ENCODE measurements at places on chromosomes 1 and 21.
A peak's percentile ranks its signal among the peaks of the same experiment; 100 is the strongest.

- DNase-seq = peak; percentile 23
These were observed 21.5 kb upstream of the SLC44A5 start for GRCh38 chr1:75632350-75632949.

- DNase-seq = no peak
These were observed 27.9 kb downstream of the PGM1 start for GRCh38 chr1:63621075-63621474.

DNA sequence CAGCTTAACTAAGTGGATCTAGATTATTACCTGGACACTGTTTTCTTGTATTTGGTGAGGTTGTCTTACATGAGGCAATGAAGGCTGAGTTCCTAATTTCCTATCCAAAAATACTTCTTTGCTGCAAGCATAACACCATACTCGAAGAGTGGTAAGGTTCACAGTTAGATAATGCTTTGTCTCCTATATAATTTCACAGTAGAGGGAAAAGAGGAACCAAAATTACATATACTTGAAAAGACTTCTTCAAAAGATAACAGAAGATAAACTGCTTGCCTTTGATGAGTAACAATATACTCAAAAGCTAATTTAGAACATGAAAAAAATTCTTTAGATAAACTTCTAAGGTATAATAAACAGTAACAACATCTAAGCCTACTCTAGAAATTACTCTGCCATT lies 20.4 kb downstream of the USP33 start:
- DNase-seq = no peak

GRCh38 chr1:112335351-112335750 lies 60.7 kb upstream of the CTTNBP2NL start:
- no peak for DNase-seq

DNA sequence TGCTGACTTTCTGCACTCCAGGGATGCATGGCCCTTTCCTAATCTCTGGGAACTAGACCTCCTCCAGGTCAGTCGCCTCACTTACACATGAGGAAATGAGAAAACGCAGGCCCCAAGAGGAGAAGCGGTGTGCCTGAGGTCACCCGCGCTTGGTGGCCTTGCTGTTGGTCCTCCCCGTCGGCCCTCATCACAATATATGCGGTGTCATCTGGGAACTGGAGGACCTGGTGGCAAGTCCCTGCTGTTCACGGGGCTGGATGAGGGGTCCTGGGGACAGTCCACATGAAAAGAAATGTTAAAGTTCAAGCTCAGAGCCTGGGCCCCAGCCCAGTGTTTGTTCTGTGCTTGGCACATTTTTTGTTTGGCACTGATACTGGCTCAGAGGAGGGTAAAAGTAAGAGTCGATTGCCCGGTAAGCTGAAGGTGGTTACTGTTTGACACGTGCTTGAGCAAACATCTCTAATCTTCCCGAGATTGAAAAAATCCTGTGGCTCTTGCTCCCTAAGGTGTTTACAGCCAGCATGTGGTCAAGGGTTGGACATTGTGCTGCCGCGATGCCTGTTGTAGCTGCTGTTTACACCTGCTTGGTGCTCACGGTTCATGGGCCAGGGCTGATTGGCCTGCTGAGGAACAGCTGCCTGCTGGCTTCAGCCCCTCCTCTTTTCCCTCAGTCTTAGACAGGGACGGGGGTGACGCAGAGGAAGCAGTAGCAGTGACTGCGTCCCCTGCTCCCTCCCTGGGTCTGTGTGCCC lies 5.2 kb downstream of the COQ8A start:
- DNase-seq = no peak

- no peak for DNase-seq
These were observed 102.0 kb downstream of the TGFB2 start for GRCh38 chr1:218447010-218447689.

DNA sequence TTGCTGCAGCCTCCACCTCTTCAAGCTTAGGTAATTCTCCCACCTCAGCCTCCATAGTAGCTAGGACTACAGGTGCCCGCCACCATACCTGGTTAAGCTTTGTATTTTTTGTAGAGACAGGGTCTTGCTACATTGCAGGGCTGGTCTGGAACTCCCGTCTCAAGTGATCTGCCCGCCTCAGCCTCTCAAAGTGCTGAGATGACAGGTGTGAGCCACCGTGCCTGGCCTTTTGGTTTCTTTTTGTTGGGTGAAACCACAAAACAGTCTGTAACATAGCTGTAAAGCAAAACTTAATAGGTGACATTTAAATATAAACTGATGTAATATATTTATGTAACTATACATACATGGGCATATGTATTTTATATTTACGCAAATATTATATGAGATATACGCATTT lies 3.1 kb upstream of the DNAJC11 start:
- DNase-seq = no peak

DNA sequence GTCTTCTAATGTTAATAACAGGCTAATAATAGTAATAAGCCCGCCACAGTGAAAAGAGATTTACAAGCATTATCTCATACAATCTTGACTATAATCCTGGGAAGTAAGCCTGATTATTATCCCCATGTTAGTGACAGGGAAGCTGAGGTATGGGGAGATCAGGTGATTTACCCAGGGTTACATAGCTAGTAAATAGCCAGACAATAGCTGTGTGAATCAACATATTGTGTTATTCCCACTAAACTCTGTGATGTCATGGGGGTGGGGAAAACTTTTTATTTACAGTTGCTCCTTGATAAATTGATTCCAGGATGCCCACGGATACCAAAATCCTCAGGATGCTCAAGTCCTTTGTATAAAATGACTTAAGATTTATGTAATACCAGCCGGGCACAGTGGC lies 181.9 kb downstream of the LMO4 start:
- no peak for DNase-seq

GRCh38 chr1:163230827-163231226 lies 28.1 kb upstream of the RGS5 start:
- DNase-seq = no peak

- no peak for DNase-seq
These were observed 22.6 kb downstream of the SLC5A9 start for GRCh38 chr1:48245106-48245505.

DNA sequence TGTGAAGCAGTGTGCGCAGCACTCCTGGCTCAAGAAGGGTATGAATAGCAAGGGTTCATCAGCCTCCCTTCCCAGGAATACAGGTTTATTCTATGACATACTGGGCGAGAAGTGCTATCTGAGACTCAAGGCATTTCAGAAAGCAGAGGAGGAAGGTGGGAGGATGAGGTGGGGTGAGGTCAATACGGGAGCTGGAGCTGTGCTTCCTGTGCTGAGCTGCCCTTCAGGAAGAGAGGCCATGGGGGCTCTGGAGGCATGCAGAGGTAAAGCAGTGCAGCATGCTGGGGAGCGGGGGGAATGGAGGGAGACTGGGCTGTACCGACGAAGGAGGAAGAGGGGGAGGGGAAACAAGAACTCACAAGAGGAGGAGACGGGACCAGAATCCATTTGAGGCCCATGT lies 717.6 kb downstream of the PTPRU start:
- DNase-seq = no peak

GRCh38 chr1:154488922-154489321 lies 13.1 kb upstream of the TDRD10 start:
- no peak for DNase-seq

GRCh38 chr1:228750915-228751314 lies 15.6 kb downstream of the RHOU start:
- no peak for DNase-seq

DNA sequence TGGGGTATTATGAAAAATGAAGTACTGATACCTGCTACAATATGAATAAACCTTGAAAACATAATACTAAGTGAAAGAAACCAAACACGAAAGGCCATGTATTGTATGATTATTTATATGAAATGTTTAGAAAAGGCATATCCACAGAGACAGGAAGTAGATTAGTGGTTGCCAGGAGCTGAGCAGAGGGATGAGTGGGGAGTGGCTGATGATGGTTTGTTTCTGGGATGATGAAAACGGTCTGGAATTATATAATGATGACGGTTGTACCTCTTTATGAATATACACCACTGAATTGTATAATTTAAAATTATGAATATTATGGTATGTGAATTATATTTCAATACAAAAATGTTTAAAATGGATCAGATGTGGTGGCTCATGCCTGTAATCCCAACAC lies 63.8 kb upstream of the MPC2 start:
- no peak for DNase-seq

DNA sequence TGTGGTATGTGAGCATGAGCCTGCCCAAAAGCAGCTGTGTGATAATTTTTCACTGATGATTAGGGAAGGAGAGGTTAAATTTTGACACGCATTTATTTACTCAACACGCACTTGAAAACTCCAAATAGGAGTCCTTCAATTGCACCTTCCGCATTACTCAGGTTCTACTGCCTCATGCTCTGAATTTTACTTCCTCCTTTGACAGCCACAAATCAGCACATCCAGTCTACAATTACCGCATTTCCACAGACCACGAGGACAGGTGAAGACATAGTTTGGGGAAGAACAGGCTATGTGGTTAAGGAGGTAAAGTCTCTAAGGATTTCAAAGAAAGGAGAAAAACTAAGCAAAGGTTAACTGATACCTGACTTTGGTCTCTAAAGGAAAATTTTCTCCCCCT lies 2.6 kb downstream of the CAPN8 start:
- DNase-seq = no peak

DNA sequence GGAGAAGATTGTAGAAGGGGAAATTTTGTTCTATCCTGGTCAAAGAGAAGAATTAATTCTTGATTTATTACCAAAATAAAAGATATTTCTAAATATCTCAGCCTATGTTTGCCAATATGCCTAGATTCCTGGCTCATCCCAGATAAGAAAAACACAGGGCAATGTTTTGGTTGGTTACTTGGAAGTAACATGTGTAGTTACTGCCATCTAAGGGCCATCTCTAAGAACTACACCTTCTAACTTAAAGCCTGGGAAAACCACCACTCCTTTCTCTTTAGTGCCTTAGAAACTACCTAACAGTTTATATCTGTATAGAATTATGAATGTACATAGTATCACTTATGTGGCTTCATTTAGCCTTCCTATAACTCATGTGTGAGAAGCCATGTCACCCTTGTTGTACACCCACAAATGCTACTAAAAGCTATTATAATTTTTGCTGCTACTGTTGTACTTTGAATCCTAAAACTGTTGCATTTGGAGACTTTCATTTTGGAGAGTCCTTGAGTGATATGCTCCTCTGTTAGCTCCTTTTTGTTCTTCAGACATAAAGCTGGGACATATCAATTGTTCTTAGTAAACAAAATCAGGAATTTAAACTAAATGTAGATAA lies 4.5 kb downstream of the AIM2 start:
- peak; percentile 57 for DNase-seq

GRCh38 chr21:42847051-42847707 lies 32.2 kb downstream of the WDR4 start:
- no peak for DNase-seq

DNA sequence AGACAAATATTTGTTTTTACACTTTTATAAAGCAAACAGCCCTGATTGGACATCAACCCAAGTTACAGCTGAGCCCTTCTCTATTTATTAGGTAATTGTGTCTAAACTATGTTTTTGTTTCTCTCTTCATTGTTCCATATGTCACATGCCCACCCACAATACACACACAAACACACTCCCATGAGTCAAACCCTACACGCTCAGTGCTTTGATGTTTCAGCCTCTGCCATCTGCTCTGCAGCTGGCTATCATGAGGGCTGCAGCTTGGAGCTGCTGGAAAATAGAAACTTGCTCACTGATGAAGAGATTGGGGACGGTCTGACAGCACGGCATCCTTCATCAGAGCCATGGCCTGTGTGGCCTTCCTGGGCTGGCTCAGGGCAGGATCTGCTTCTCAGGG lies 41.7 kb downstream of the PSMG1 start:
- DNase-seq = no peak

GRCh38 chr21:32143241-32143939 lies 135.5 kb downstream of the MIS18A start:
- no peak for DNase-seq

- DNase-seq = peak; percentile 53
These were observed 910 bp downstream of the RUNX1 start for GRCh38 chr21:35048183-35048601.

GRCh38 chr1:203228670-203229069 lies 803 bp downstream of the CHIT1 start:
- DNase-seq = no peak

- DNase-seq = no peak
These were observed 47.8 kb downstream of the CHML start for GRCh38 chr1:241592273-241592958.

DNA sequence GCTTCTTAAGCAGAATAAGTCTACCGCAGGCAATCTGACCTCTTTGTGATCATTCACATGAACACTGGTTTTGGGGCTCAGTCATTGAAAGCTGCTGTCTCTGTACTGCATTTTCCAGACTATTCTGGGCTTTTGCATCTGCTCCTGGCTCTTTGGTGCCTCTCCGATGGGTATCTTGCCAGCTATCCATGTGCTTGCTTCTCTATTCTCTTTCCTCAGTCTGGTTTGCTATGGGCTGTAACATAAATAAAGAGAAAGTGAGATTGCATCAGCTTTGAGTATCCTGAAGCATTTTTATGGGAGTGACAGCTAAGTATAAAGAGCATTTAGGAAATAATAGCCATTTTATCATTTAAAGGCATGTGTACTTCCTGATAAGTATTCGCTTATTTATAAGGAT lies 70.7 kb downstream of the C1orf21 start:
- no peak for DNase-seq

Data from hematopoietic multipotent progenitor cell treated with erythropoietin and hydrocortisone succinate and interleukin-3 and kit ligand, for 15 days (in vitro differentiated cells).